Endothelial cell of umbilical vein (primary cell): ENCODE measurements at places on chromosomes 12 and 14.

GRCh38 chr14:24238123-24238522 lies 4.3 kb downstream of the TINF2 start:
- DNase-seq, result no peak

- DNase-seq, result no peak
Observed at GRCh38 chr12:18970603-18971002, 158.9 kb upstream of the PLEKHA5 start.

- DNase-seq, result no peak
Observed at GRCh38 chr12:10965476-10965875, 21.2 kb downstream of the TAS2R50 start.

GRCh38 chr12:10497602-10498001 lies 8.1 kb upstream of the EIF2S3B start:
- no peak for DNase-seq

GRCh38 chr12:103571286-103571685 lies 15.8 kb upstream of the STAB2 start:
- DNase-seq, result peak; percentile 13

DNA sequence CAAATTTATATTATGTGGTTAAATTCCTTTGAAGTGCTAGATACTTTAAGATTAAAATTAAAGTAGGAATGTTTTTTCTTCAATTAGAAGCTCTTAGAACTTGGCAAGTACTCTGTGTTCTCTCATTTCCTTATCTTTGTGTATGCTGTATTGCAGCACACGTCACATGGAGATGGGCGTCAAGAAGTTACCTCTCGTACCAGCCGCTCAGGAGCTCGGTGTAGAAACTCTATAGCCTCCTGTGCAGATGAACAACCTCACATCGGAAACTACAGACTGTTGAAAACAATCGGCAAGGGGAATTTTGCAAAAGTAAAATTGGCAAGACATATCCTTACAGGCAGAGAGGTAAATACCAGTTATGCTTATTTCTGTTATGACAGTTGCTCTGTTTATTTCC lies 19.7 kb downstream of the MARK3 start:
- DNase-seq, result peak; percentile 54

DNA sequence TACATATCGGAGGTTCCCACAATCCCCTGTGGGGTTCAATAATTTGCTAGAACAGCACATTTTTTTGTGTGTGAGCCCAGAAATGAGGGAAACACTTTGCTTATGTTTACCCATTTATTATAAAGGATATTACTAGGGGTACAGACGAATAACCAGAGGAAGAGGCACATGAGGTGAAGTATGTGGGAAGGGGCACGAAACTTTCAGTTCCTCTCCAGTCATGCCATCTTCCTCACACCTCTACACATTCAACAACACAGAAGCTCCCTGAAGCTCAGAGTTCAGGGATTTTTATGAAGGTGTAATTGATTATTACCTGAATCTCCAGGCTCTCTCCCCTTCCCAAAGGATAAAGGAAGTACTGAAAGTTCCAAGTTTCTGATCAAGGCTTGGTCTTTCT lies 30.2 kb upstream of the DYRK2 start:
- DNase-seq, result no peak

DNA sequence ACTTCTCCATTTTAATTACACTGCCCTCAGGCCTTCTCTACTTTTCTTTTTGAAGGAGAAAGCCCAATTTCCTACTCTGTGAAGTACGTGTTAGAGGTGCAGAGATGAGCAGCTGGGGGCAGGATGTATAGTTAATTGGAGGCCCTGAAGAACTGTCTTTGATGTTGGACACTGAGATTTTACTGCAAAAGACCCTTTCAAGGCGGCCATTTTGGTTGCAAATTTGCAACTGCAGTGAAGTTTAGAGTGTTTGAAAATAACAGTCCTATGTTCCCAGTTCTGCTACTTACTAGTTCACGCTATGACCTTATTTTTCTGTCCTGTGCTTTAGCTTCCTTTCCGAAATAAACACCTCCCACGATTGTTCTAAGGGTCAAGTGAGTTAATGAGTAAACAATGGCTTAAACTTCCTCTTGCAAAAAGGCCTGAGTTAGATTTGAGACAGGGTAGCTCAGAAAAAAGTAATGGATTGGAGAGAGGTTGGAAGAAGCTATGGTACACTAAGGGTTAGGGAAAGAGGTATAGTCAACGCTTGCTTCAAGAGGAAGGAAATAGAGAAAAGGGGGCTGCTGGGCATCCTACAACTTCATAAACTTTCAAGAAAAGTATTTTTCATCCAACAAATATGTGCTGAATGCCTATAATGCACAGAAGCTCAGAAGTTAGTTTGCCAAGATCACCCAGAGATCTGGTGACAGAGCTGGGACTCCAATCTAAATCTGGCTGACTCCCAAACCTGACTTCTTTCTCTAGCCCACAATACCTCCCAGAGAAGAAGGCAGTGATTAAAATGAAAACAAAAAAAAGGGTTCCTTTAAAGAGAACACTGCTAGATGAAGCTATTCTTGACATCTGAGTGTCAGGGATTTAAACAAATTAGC lies 26.4 kb upstream of the DICER1 start:
- peak; percentile 90 for DNase-seq

DNA sequence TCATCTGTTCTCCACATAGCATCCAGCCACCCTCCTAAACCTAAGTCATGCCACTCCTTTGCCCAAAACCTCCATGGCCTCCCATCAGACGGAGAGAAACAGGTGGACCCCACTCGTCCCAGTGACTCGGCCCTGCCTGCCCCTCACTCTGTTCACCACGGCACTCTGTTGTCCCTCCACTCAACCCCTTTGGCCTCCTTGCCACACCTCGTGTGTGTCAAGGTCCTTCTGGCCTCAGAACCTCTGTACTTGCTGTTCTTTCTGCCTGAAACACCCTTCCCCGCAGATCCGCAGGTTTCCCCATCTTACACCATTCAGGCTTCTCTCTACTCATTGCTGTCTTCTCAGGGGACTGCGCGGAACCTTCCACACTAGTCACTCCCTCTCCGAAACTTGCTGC lies 24.5 kb upstream of the ACTN1 start:
- no peak for DNase-seq

DNA sequence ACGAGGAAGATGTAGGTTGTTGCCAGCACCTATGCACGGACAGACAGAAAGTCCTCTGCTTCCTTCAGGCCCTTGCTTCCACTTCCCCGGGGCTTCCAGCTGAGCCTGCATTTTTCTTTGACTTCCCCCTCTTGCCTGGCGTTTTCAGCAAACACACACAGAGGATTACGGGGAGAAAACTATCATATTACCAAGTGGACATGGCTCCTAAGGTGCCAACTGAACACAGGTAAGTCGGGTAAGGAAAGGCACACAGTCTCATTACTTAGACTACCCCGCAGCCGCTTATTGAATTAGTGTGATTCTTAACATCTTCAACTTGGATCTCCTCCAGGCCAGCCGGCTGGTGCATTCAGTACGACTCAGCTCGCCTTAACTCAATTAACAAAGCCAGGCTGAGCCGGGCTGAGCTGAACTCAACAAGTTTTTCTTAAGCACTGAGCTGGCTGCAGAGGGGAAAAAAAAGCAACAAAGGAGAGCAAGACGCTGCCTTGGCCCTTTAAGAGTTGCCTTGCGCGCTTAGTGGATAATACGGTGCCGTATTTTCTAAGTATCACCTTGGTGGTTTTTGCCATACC lies 19.2 kb upstream of the MAP1LC3B2 start:
- DNase-seq, result peak; percentile 14
